ENCODE measurements at places on chromosomes 4 and X.

- no peak for DNase-seq
These were observed 42.0 kb downstream of the USP26 start for GRCh38 chrX:133054761-133055405.

GRCh38 chr4:88674979-88675378, 22.6 kb downstream of the NAP1L5 start:
- no peak for DNase-seq

DNA sequence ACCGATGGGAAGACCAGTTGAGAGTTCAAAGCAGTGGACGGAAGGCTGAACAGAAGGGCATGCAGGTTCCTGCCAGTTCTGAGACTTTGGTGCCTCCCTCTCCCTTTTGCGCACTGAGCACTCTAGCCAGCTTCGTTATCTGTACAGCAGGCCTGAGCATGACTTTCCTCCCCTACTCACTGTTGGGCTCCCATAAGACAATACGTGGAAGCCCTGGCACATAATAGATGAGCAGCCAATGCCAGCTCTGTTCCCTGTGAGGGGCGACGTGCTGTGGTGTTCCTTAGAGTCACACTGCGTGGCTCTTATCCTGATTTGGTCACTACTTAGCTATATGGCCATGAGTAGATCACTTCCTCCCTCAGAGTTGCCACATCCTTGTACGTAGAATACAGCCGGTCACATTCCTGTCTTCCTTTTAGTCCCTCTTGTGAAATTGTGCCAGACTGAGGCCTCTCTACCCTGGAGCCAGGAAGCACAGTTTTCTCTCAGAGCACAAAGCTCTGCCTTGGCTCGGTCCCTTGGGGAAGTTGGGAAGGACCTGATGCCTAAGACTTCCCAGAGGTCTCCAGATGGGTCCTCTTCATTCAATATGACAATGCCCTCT, 160.4 kb upstream of the MAMLD1 start:
- no peak for DNase-seq

GRCh38 chrX:2401590-2402360, 99.0 kb downstream of the DHRSX start:
- no peak for DNase-seq

DNA sequence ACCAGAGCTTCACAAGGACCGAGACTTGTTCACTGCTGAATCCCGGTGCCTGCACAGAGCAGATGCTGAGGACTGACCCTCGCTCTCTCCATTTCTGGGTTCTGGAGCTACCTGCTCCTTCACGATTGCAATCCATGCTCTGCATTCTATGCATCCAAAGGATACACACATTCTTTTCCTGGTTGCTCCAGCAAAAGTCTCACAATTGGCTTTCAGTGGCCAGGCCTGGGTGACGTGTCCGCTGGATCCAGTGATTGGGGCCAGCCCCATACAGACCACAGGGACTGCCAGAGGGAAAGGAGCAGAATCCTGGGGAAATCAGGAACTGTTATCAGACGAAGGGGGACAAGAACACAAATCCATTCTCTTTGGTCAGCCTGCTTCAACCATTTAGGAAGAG, 14.9 kb upstream of the CDKN2AIP start:
- DNase-seq: no peak

DNA sequence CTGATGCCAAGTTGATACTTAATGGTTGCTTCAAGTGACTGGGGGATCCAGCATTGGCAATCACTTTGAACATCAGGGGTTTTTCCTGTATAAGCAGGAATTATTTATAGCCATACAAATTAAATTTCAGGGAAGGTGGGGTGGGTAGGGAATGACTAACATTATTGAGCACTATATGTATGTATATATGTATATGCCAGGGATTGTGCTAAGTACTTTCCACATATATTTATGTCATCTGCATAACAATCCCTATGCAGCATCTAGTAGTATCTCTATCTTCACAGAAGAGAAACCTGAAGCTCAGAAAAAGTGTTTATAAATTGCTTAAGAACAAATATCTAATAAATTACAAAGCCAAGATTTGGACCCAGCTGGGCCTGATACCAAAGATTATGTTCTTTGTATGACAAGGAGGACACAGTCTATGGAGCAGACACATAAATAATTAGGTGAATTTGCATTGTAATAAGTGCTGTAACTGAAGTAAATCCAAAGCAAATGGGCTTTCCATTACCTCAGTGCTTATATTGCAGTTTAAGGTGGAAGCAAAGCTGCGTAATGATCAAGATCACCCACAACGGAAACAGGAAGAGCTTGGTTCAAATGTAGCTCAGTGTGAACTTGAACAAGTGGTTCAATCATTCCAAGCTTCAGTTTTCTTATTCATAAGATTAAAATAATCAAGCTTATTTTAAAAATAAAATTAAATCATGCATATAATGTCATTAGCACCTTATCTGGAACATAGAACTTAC, 18.9 kb upstream of the RASGEF1B start:
- DNase-seq: no peak

GRCh38 chrX:20500949-20501348, 234.2 kb upstream of the RPS6KA3 start:
- no peak for DNase-seq

GRCh38 chr4:185642907-185643306, 107.6 kb upstream of the PDLIM3 start:
- no peak for DNase-seq

- no peak for DNase-seq
These were observed 3.9 kb downstream of the FABP2 start for GRCh38 chr4:119317990-119318389.

GRCh38 chrX:91122151-91122694, 312.4 kb upstream of the PABPC5 start:
- DNase-seq: no peak

- DNase-seq: no peak
These were observed 33.2 kb upstream of the OCIAD2 start for GRCh38 chr4:48939785-48940184.

DNA sequence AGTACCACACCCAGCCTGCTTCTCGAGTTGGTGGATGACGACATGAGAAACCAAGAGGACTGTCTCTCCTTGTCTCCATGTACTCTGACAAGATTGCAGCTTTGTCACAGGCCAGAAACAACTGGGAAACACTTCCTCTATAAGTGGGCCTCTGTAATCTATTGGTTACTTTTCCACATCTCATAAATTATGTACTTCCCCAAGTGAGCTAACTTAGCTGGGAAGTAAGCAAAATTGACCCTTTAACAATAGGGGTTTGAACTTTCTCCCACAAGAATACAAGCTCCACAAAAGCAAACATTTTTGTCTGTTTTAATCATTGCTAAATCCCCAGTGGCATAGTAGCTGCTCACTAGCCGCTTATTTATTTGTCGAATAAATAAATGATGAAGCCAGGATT, 14.1 kb upstream of the USO1 start:
- no peak for DNase-seq

DNA sequence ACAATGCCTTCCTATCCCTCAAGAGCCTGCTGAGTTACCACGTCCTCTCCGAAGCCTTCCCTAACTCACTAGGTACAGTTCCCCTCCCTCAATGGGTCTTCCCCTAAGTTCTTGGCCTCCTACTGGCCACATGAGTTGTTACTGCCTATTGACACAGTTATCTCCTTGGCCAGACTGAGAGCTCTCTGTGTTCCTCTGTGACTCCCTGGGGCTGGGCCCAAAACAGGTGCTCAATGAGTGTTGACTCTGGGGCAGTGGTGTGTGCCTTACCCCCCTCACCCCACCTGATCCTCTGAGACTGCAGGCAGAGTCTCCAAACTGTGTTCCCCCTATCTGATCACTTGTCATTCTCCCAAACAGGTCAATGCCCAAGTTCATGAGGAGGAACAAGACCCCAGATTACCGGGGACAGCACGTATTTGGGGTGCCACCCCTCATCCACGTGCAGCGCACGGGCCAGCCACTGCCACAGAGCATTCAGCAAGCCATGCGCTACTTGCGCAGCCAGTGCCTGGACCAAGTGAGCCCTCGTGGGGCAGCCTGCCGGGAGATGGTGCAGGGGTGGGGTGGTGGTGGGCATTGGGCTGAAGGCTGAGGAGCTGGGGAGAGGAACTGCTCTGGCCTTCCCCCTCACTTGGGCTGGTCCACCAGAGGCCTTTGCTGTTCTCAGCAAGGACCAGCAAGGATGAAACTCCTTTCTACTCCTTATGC, 72.6 kb downstream of the STARD8 start:
- no peak for DNase-seq

- DNase-seq: no peak
These were observed 14.7 kb downstream of the CNOT6L start for GRCh38 chr4:77804471-77804870.

GRCh38 chr4:61922766-61923165, 722.6 kb downstream of the ADGRL3 start:
- DNase-seq: no peak

GRCh38 chrX:24098932-24099331, 44.2 kb downstream of the EIF2S3 start:
- DNase-seq: no peak

DNA sequence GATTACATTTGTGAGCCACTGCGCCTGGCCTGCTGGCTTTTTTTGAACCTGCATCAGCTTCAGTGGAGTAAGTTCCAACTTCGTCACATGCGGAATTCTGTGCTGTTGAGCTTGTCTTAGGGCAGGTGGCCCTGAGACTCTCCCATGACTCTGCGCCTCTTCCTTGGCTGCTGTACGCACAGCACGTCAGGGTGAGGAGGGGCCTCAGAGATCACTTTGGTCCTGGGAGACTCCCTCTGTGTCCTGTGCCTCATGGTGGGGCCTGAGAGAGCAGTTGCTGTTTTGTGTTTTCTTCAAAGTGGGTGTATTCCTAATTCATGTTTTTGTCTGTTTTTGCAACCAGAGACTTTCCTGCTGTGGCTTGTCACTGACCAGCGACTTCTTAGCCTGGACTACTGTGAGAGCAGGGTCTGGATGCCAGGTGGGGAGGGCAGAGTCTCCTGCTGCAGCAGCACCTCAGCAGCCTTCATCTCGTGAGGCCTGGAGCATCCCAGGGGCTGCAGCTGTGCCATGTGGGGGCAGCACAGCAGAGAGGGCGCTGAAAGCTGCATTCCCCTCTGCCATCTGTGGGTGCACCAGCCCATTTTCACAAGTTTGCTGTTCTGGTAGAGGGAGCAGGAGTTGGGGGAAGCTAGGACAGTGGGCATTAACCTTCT, 107.8 kb downstream of the TNIP2 start:
- DNase-seq: no peak

DNA sequence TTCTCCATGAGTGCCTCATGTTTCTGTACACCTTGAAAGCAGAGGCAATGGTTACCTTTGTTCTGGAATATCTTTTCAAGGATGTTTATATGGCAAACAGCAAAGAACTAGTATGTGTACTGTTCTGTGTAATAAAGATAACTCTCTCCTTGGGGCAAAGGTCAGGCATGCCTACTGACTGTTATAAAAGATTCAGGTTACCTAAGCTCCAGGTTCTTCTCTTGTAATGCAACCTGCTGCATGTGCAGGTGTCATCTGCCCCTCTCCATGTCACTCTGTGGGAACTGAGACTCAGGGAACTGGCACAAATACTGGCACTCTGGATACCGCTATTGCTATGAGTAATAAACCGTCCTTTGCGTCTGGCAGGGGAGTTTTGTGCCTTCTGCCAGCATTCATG, 5.4 kb upstream of the TRPC3 start:
- no peak for DNase-seq

- DNase-seq: no peak
These were observed 12.3 kb upstream of the RAP2C start for GRCh38 chrX:132231587-132231986.

DNA sequence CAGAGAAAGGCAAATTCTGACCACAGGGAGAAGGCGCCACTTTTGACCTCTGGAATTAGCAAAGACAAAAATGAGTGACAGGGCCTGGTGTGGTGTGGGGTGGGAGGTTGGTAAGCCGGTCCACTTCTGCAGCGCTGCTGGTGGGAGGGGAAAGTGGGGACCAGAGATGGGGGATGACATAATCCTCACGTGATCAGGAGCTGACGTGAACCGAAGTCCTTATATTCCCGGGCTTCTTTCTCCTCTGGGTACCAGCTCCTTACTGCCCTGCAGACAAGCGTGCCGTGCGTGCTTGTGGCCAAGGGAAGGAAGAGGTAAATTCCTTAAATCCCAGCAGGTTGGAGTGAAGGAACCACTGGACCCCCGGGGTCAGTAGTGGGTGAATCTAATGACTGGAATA, at the start of gene TCEAL7:
TCEAL7 (plus strand) TSS at position 249 of the 400 bp plus-strand sequence. CDS start 1,165 bp downstream, outside the sequence.
- DNase-seq: no peak

GRCh38 chrX:132967049-132967448, 8.6 kb upstream of the HS6ST2 start:
- no peak for DNase-seq

DNA sequence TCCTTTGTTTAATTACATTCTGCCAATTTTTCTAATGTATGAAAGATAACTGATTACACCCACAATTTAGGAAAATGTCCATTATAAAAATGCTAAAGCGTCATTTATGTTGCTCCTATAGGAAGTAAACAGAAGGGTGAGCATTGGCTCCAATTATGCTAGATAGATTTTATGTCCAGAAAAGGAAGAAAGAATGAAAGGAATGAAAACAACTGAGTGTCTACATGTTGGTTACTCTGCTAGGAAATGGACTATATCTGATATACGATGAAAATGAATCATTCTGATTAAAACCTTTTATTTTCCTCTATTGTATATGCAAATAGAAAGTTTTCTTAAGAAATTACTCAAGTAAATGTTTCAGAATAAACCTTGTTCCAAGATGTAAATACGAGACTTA, 1.6 kb downstream of the ENAM start:
- DNase-seq: no peak

DNA sequence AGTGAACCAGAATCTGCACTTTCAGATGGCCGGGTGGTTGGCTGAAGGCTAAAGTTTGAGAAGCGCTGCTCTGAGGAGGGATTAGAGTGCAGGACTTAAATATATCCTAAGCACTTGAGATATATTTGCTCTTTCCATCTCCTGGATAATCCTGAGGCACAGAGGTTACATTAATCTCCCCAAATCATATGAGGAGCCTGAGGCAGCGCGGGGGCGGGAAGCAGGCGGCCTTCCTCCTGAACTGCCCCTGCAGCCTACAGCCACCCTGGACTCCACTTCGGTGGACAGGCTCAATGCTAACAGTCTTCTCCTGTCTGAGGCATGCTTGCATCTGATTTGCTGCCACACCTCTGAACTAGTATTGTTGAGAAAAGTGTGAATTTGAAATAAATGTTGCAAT, 72.5 kb downstream of the AFAP1 start:
- no peak for DNase-seq

Measured in stimulated activated CD4-positive, alpha-beta T cell treated with anti-CD3 and anti-CD28 coated beads, TNF-alpha, amount 100 ng/mL, for 4 hours (primary cell).